Neural crest cell (in vitro differentiated cells): ENCODE measurements at places on chromosomes 5 and 9.
A peak's percentile ranks its signal among the peaks of the same experiment; 100 is the strongest.

DNA sequence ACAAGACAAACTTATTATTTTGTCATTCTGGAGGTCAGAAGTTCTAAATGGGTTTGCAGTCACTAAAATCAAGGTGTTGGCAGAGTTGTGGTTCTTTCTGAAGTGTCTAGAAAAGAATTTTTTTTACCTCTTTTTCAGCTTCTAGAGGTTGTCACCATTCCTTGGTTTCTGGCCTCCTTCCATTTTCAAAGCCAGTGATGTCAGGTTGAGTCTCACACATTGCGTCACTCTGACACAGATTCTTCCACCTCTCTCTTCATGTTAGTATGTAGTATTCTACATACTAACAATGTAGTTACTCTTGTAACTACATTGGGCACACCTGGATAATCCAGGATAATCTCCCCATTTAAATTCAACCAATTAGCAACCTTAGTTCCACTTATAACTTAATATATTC lies 290.3 kb downstream of the RFX3 start:
- no peak for DNase-seq

GRCh38 chr5:160021831-160022446 lies 13.0 kb downstream of the TTC1 start:
- peak; percentile 70 for DNase-seq

GRCh38 chr9:91126761-91127445 lies 234.8 kb downstream of the AUH start:
- no peak for DNase-seq

- DNase-seq = no peak
These were observed 5.1 kb downstream of the LIFR start for GRCh38 chr5:38551030-38552017.

GRCh38 chr5:82821846-82822633 lies 255.2 kb downstream of the TMEM167A start:
- DNase-seq = no peak

- DNase-seq = no peak
These were observed 323.1 kb upstream of the ACTBL2 start for GRCh38 chr5:57805732-57806131.
